Forelimb muscle (tissue), 1 donor: ENCODE measurements at places on chromosomes 6 and 20.

DNA sequence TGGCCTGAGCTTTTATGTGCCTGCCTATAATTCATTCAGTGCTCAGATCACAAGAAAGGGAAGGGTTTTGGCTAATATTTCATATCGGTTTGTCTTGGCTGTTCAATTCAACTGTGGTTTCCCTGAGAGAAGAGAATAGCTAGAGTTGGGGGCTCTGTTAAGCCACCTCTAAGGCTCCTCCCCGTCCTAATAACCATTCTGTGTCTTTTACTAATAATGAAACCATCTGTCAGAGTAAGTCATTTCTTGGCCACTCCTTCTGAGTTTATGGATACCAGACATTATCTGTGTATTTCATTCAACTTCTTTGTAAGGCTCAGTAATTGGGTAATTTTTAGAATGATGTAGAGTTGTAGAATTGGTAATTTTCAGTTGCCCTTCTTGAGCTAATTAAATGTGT, 5.2 kb downstream of the STX11 start:
- no peak for DNase-seq

- no peak for DNase-seq
These were observed 13.9 kb downstream of the TNFAIP3 start for GRCh38 chr6:137880746-137881521.

GRCh38 chr20:23231561-23232218, 118.9 kb upstream of the NXT1 start:
- DNase-seq, result no peak

DNA sequence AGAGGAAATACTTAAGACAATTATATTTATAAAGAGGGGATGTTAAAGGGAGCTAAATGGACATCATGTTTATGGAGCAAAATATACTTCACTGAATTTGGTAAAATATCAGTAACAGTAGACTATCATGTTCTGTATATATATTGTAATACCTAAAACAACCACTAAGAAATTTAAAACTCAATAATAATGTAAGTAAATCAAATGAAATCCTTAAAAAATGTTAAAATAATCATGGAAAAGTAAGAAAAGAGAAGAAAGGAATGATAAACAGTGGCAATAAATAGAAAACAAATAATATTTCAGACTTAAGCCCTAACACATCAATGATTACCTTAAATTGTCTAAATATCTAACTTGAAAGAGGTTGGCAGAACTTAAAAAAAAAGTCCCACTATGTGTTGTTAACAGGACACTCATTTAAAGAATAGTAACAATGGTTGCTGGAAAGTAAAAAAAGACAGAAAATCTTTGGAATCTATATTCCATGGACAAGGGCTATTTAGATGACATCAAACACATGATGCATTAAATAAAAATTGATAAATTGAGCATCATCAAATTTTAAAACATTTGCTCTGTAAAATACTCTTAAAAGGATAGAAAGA, 842.2 kb upstream of the MAP3K7 start:
- no peak for DNase-seq

- DNase-seq, result no peak
These were observed 42.2 kb downstream of the C6orf132 start for GRCh38 chr6:42100029-42100901.

- DNase-seq, result no peak
These were observed at the start of gene IGF2R for GRCh38 chr6:159968295-159969203. Gene IGF2R (plus strand): TSS chr6:159969082. CDS start chr6:159969247, 165 bp downstream.
